ENCODE measurements at places on chromosomes 2 and 18.

GRCh38 chr2:222399038-222399783 lies 25.1 kb upstream of the SGPP2 start:
- peak; percentile 30 for DNase-seq

DNA sequence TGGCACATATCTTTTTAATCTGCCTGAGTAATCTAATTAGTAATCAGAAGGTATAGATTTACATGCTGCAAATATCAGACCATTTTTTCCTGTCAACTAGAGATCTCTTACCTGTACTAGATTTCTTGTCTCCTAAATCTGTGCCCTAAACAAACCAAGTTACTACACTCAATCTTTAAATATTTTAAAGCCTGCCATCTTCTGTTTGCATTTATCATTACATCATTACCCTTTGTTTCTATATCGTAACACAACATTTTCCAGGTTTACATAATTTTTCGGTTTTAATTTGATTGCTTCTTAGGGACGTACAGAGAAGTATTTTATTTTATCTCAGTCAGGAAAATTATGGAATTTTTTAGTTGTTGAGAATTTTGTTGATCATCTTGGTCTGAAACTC lies 25.7 kb downstream of the PSMA8 start:
- DNase-seq = no peak

DNA sequence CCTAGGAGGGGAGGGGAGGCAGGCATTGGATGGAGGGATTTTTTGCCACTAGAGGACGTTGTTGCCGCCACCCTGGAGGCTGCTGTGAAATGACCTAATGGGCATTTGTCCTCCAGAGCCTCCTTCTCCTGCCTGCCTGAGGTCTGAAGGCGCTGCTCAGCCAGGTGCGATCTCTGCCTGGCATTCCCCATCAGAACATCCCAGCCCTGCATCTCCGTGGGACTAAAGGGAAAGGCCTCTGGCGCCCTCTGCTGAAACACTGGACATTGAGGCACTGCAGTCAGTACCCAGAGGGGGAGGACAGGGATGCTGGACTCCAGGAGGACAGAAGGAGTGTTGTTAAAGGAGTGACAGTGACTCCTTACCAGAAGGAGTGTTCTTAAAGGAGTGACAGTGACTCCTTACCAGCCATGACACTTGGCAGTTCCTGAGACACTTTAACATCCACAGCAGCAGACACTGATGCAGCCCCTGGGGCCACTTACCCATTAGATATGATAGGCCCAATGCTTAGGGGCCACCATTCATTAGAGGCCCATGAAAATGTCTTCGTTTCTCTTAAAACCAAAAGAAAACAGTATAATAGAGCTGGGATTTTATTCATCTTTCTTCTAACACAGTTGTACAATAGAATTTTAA lies 17.0 kb downstream of the THNSL2 start:
- peak; percentile 36 for DNase-seq

DNA sequence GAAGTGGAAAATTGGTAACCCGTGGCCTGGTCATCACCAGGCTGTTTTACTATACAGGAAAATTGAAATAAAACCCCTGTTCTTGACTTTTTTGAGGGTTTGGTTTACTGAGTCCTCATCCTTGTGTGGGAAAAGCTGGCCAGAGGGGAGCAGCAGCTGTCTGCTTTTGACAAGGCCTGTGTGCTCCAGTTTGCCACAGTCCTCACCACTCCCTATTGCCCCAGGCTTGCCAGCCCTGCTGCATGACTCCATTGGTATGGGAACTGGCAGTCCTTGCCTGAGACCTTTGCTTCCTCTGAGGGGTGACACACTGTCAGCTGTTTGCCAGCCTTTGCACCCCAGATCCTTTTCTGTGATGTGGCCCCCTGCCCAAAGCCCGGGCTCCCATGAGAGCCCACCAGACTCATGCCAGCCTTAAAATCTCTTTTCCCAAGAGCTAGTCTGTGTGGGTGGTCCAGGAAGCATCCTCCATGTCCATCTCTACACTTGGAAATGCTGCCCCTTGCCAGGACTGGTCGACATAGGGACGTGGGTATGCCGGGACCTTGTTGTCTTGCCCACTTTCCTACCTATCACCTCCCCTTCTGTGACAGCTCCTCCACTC lies 39.0 kb downstream of the GLI2 start:
- no peak for DNase-seq

GRCh38 chr2:176566496-176566895 lies 297.3 kb downstream of the MTX2 start:
- no peak for DNase-seq

DNA sequence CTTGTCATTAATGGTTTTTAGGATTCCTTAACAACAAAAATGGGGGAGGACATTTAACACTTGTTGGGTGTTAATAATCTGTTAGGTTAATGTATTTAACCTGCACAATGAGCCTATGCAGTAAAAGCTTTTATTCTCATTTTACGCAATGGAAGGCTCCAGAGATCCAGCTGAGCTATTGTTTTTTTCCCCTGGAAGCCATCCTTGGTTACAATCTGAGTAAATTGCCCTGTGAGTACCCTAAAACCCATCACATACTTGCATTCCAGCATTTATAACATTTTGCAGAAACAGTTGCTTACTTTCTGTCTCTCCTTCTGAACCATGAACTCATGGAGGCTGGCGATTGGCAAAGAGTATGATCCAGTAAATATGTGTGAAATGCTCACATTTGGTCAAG lies 30.2 kb upstream of the DOCK10 start:
- DNase-seq = no peak

- DNase-seq = no peak
These were observed 47.4 kb upstream of the DSG1 start for GRCh38 chr18:31270578-31270977.

GRCh38 chr2:42978175-42978886 lies 185.9 kb upstream of the HAAO start:
- no peak for DNase-seq

DNA sequence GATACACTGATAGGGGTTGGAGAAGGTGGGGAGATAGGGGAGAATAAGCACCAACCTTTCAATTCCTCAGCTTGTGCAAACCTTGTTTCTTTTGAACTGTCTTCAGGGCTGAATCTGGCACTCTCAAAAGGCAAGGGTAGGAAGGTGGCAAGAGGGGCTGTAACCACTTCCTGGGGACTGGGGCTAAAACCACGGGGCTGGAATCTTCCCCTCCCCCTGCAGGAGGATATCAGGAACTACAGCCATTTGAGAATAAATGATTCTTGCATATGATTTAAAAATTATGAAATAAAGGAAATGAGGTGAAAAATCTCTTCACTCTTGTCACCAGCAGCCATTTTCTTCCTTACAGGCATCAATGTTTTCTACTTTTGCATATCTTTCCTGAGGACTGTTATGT lies 50.8 kb downstream of the ATOH8 start:
- no peak for DNase-seq

- DNase-seq = no peak
These were observed 19.8 kb downstream of the PDIA6 start for GRCh38 chr2:10792660-10793400.

- DNase-seq = no peak
These were observed 465.1 kb downstream of the LPIN1 start for GRCh38 chr2:12211326-12212175.

DNA sequence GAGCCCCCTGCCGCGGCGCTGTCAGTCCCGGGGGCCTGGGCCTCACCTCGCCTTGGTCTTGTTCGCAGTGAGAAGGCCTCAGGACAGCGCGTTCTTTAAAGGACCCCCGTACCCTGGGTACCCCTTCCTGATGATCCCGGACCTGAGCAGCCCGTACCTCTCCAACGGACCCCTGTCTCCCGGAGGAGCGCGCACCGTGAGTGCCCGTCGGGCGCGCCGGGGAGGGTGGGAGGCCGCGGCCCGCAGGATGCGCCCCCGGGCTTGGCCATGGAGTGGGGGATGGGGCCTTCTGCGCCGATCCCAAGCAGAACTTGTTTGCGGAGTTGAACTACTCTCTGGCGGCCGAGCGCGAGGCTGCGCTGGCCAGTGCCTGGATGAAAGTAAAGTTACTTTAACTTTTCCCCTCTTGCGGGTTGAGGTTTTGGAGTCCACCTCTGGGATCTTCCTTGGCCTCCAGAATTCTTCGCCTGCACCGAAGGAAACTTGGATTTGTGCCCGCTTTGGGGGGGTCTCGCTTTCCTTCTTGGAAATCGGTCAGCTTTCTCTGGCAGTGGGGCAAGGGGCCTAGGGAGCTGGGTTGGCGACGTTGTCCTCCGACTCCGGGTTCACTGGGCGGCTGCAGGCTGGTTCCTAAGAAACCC lies 1.2 kb downstream of the TCF7L1 start:
- DNase-seq = peak; percentile 89

DNA sequence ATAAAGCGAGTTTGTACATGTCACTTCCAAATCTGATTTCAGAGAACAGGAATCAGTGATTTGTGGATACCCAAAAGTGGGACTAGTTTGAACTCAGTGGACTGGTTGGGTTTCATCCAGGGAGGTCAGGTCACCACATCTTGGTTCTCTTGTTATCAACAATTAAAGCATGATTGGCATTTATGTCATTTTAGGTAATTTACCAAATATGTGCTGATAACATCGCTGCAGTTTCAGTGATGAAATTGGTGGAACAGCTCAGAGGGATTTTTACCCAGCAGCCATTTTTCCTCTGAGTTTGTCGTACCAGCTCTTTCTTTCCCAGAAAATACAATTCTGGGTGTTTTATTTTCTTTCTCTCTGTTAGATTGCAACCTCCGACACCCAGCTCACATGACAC lies 33.4 kb downstream of the TMEM18 start:
- DNase-seq = no peak

All from lung (tissue), 17 donors.